ENCODE measurements at places on chromosomes 2 and 18. TPM values are rescaled to one million over a fixed set of nuclear protein-coding genes. Genes with fewer than 3 reads are reported as not detected.

Gene GKN2
- not detected for total RNA-seq

Gene PLEKHA3
- 10.9 TPM for total RNA-seq

Gene CPO
- not detected for total RNA-seq

Gene EIPR1
- 25.1 TPM for total RNA-seq

Gene TNS1
- total RNA-seq = 297 TPM
